ENCODE measurements at places on chromosomes 1 and 21.

DNA sequence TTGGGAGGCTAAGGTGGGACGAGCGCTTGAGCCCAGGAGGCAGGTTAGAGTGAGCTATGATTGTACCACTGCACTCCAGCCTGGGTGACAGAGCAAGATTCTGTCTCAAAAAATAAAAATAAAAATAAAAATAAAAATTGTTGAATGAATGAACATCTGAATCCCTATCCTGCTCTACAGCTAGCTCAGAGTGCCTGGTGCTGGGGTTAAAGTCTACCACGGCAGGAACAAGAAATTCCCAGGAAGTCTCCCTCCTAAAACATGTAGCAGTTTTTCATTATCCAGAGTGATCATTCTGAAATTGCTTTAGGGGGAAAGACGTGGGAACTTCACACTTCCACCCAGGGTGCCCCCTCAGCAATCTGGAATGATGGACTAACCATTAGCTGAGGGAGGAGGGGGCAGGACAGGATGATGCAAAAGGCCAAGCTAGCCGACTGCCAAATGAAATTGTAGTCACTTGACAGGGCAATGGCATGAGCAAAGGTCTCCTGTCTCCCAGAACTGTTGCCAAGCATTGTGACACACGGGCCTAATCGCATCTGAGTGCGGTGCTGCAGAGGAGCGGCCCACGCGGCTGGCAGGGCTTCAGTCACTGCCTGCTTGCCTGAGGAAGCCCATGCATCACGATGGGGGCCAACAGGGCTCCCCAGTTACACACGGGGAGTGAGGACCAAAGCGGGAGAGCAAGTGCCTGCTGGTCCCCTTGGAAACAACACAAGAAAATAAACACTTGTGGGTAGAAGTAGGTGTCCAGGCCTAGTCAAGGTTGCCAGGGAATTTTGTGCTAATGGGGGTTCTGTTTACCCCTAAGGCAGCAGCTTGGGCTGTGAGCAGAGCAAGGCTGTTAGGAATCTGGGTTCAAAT lies 85.7 kb downstream of the NENF start:
- DNase-seq: no peak

DNA sequence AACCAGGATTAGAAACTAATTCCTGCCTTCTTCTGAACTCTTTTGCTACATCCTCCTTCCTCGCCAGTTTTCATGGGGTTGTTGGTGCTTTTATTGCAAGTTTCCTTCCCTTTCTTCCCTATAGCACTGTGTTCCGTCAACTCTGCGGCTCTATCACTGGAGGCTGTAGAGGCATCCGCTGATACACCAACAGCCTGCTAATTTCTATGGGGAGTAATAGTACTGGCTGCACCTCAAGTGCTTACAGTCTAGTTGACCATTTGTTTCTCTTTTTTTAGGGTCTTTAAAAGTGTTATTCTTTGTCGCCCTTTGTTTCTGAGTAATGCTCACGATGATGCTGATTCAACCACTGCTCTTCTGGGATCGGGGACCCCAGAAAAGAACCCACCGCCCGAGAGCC lies 746 bp downstream of the MIS18A start:
- no peak for DNase-seq

GRCh38 chr21:45590246-45590725 lies 48.0 kb upstream of the SLC19A1 start:
- DNase-seq: no peak

DNA sequence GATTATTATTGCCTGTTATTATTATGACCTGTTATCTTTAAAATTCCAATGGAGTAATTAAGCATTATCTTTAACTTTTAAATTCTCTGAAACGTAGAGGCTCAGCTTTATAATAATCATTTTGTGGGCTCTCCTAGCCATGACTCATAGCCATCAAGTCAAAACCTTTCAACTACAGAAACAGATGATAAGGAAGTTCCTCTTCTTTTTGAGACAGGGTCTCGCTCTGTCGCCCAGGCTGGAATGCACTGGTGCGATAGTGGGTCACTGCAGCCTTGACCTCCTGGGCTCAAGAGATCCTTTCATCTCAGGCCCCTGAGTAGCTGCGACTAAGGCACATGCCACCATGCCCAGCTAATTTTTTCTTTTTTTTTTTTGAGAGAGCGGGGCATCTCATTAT lies 43.5 kb downstream of the CHML start:
- no peak for DNase-seq

DNA sequence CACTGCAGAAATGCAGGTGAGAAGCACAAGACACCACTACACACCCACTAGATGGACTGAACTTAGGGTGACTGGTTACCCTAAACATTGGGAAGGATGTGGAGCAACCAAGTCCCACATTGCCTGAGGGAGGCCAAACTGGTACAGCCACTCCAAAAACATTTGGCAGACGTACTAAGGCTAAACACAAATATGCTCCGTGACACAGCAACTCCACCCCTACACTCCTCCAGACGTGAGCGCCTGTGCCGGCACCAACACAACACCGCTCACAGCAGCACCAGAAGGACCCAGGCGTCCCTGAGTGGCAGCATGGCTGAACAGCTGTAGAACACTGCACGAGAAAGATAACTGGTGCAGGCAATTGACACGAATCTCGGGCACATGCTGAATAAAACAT lies 14.7 kb downstream of the PTTG1IP start:
- no peak for DNase-seq

- DNase-seq: no peak
Measured at GRCh38 chr21:34669149-34669879, 520 bp downstream of the CLIC6 start.

- DNase-seq: no peak
Measured at GRCh38 chr1:231318568-231318967, 19.1 kb downstream of the EXOC8 start.

GRCh38 chr1:182446033-182446669 lies 3.8 kb upstream of the RGSL1 start:
- DNase-seq: peak; percentile 5

- no peak for DNase-seq
Measured at GRCh38 chr1:154943649-154944400, 7.3 kb upstream of the PMVK start.

DNA sequence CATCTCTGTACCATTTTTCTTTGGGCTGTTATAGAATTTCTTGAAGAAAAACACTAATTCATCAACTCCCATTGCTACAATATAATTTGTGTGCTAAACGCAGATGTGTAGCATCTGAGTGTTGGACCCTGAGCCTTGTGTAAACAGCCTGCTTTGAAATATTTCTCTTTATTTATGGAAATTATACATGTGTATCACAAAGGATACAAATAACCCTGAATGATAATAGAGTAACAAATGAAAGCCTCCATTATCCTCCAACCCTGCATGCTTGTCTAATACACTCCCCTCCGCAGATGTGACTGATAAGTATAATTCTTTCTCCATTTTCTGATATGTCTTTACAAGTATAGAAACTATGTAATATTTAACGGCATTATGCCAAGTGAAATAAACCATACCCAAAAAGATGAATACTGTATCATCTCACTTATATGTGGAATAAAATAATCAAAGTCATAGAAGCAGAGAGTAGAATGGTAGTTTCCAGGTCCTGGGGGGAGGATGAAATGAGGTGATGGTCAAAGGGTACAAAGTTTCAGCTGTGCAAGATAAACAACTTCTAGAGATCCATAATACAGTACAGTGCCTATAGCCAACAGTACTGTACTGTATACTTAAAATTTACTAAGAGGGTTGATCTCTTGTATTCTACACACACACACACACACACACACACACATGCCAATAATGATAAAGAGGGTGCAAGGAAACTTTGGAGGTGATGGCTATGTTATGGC lies 2.8 kb upstream of the ADAM30 start:
- no peak for DNase-seq

DNA sequence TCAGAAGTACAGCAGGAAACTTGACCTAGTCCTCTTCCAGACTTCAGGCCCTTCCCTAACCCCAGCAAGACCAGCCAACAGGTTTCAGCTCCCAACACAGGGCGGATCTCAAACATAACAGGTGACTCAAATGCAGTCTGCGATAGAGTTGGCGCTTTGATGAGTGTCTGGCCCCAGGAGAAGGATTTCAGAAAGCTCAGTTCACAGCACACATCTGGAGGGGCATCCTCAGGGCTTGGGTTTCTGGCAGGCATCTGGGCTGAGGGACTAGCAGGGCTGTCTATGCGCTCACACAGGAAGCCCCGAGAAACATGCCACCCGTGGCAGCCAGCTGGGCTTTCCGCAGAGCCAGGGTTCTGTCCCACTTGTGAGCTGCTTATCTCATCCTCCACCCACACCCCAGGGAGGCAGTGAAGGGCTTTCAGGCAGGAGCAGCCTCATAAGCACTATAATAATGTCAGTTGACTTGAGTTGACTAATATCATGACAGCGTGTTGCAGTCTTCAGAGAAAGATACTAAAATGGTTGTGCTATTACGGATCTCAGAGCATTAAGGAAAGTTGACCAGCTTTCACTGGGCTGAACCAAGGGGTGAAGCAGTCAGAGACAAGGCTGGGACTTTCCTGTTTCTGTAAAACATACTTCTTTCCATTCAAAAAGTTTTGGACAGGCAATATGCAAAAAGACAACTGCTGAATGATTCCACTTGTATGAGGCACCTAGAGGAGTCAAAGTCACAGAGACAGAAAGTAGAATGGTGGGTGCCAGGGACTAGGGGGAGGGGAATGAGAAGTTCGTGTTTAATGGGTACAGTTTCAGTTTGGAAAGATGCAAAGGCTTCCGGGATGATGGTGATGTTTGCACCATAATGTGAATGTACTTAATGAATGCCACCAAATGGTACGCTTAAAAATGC lies 233.0 kb upstream of the IRF2BP2 start:
- no peak for DNase-seq

DNA sequence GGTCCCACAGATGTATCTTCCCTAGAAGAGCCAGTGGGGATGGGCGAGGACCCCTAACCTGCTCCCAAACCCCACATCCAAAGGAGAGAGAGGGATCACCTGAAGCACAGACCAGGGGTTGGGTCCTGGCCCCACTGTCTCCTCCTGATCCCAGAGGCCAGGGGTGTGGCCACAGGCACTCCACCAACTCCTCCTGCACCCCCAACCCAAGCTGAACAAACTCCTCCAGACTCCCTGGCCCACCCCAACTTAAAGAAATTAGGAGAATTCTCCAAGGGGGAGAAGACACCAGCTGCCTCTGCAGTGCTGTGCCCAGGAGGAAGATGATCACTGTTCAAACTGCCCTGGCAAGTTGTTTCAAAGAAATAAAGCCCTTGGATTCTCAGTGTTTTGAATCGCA lies 4.5 kb upstream of the PRAMEF12 start:
- no peak for DNase-seq

DNA sequence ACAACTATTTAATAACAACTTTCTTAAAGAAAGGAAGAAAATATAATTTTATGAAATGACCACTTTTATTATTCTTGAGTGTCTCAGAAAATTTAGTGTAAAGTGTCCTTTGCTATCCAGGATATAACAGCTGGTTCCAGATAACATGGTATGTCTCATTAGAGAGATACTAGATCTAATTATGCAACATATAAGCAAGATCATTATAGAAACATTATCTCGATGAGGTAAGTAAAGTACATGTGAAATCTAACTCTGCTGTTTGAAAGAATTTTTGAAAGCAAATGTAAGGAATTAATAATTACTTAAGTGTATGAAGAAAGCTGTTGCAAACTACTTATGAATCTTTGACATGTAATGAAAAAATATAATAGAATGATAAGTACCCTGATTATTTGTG lies 887.4 kb upstream of the CXADR start:
- no peak for DNase-seq

GRCh38 chr1:62230718-62231117 lies 36.1 kb downstream of the L1TD1 start:
- no peak for DNase-seq

- DNase-seq: no peak
Measured at GRCh38 chr1:219954052-219954451, 25.7 kb upstream of the SLC30A10 start.

- peak; percentile 66 for DNase-seq
Measured at GRCh38 chr1:43958351-43959255, 11.2 kb upstream of the DPH2 start.

- DNase-seq: peak; percentile 73
Measured at GRCh38 chr21:42337830-42338728, 12.7 kb downstream of the TFF2 start.

GRCh38 chr1:10509809-10510509 lies 35.2 kb downstream of the PEX14 start:
- DNase-seq: no peak

DNA sequence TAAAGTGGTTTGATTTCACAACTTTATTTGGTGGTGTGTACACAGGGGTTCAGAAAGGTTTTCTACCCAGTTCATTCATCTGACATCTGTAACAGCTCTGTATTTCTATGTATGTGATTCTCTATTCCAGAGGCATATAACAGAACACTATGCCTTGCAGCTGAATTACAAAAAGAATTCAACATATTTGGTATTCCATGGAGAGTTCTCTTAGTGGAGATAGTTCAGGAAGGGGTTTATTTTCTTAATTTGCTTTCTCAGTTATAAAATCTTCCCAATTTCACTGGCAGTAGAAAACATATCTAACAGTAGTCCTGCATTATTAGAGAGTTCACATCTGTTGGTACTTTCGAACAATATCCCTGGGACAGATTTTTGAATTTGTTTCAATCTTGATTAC lies 207.9 kb upstream of the LYPLAL1 start:
- DNase-seq: no peak

DNA sequence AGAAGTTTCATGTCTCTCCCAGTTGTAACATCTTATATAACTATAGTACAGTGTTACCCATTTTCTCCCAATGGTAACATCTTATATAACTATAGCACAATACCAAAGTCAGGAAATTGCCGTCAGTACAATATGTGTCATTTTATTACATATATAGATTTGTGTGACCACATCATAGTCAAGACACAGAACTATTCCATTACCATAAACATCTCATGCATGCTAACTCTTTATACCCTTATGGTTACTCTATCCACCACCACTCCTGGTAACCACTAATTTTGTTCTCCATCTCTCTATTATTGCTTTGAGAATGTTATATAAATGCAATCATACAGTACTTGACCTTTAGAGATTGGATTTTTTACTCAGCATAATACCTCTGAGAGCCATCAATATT lies 120.7 kb downstream of the BACH1 start:
- no peak for DNase-seq

DNA sequence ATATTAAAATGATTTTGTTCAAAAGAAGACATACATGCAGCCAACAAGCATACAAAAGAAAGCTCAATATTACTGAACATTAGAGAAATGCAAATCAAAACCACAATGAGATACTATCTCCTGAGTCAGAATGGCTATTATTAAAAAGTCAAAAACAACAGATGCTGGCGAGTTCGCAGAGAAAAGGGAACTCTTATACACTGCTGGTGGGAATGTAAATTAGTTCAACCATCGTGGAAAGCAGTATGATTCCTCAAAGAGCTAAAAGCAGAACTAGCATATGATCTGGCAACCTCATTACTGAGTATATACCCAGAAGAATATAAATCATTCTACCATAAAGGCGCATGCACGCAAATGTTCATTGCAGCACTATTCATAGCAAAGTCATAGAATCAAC lies 126.0 kb upstream of the HMCN1 start:
- DNase-seq: no peak

DNA sequence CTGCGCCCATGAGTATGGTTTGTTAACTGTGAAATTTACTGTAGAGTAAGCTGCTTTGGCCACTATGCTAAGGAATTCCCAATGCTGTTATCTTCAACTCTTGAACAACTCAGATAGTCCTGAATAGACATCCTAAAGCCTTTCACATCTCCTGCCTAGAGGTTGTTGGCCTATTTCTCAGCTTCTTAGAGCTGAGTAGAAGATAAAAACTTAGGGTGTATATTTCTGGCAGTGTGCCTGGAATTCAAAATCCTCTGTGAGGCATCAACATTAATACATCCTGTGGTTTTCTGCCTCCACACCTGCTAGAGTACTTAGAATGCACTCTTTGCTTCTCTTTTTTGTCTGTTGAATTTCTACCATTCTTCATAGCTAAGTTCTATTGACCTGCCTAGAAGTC lies 45.8 kb upstream of the RC3H1 start:
- no peak for DNase-seq

GRCh38 chr1:147077936-147078605 lies 94.2 kb downstream of the PRKAB2 start:
- DNase-seq: no peak
